Stimulated activated CD8-positive, alpha-beta memory T cell treated with anti-CD3 and anti-CD28 coated beads, Interleukin-2, amount 100 ng/mL, for 1 hour (primary cell): ENCODE measurements at places on chromosomes 12 and 14.
A peak's percentile ranks its signal among the peaks of the same experiment; 100 is the strongest.

DNA sequence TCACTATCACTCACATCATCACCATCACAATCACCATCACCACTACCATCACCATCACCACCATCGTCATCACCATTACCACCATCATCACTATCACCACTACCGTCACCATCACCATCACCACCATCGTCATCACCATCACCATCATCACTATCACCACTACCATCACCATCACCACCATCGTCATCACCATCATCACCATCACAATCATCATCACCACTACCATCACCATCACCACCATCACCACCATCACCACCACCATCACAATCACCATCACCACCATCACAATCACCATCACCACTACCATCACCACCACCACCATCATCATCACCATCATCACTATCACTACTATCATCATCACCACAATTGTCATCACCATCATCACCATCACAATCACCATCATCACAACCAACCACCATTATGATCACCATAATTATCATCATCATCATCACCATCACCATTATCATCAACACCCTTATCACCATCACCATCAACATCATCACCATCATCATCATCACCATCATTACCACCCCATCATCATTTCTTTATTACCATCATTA, 90.8 kb downstream of the DICER1 start:
- DNase-seq, result no peak

DNA sequence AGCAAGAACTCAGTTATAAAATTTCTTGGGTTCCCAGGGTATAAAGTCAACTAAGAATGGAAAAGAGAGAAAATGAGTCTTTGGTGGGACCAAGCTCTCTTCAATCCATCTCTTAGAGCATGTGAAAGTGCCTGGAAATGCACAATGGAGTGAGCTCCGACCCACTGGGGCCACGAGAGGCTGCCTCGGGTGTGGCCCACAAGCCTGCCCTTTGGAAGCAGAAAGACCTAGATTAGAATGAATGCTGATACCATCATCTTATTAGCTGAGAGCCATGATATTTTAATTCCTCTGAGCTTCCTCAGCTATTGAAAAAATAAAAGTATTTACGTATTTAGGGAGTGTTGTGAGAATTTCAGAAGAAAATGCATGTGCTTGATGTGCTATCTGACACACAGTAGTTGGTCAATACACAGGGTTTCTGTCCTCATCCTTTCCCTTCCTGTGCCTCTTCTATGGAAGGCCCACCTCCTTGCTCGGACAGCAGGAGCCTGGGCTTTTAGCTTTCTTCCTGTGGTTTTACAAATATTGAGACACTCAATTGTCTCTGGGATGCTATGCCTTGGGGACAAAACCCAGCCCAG, 42.5 kb downstream of the VDR start:
- no peak for DNase-seq

GRCh38 chr12:26113181-26113654, 11.6 kb downstream of the BHLHE41 start:
- DNase-seq, result no peak

GRCh38 chr14:61452452-61452851, 131.1 kb downstream of the PRKCH start:
- DNase-seq, result peak; percentile 27

DNA sequence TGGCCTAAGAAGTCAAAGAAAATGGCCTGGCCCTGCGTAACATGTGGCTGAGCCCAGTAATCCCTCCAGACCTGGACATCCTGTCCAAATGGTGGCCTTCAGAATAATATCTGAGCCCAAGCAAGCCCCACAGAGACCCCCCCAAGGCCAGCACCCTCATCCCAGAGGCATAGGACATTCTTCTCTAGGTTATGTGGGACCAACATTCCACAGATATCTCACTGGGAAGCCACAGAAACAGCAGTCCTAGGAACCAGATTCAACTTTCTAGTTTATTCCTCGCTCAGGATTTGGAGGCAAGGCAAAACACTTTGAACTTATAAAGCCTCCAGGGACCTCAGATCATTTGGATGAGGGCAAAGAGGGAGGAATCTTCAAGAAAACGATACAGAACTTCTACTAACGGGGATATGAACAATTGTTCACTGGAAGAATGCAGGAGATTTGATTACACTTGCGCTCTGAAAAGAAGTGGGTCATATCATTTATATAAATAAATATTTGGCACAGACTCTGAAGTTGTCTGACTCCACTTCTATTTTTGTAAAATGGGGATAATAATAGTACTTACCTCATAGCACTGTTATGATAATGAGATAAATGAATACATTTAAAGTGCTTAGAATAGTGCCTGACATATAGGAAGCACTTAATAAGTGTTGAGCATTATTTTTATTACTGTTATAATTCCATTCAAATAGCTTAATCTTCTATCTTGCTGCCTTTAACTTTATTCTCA, 171.5 kb downstream of the NUAK1 start:
- DNase-seq, result no peak

- no peak for DNase-seq
Observed at GRCh38 chr12:72282721-72283120, 10.6 kb downstream of the TRHDE start.

GRCh38 chr12:116157845-116158267, 119.6 kb downstream of the MED13L start:
- no peak for DNase-seq

- DNase-seq, result no peak
Observed at GRCh38 chr12:26251600-26251999, 56.2 kb downstream of the SSPN start.

DNA sequence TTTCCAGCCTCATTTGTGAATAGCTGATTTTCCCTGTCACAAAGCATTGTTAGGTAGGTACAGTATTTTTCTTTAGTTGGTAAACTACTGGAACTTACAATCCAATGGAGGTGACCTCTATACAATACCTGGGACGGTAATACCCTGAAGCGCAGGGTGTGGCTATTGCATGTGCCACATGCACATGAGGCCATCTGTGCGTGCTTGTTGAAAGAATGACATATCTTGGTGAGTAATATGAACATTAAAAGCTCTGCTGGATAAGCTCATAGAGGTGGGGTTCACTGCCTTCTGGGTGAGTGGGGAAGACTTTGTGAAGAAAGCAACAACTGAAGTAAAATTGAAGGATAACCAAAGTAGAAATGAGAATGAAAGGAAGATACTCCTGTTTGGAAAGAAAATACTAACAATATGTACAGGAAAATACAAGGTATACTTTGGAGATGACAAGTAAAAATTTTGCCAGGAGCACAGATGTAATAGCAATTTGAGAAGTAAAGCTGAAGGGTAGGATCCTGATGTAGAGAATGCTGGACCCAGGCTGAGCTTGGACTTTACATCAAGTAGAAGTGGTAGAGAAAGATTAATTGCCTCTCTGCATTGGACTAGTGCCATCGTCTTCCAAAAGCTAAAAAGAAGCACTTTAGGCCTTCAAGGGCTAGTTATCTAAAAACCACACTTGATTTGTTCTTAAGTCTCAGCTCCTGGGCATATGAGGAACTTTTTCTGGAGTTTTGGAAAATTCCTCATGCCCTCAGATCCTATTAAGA, 97.1 kb downstream of the SLC38A6 start:
- no peak for DNase-seq

GRCh38 chr14:24259282-24260025, 3.5 kb downstream of the TGM1 start:
- no peak for DNase-seq

DNA sequence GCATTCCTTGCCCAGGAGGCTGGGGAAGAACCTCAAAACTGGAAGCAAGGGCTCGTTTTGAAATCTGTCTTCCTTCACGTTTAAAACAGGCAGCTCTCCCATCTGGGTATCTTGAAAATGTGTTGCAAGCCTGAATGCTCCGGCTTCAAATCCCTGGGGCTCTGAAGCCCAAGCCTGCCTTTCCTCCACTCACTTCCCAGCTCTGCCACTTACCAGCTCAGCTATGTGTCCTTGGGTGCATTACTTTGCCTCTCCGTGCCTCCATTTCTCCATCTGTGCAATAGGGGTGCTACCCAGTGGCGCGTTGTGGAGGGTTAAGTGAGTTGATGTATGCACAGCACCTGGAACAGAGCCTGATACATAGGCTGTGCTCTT, 97.6 kb downstream of the GCH1 start:
- DNase-seq, result no peak

DNA sequence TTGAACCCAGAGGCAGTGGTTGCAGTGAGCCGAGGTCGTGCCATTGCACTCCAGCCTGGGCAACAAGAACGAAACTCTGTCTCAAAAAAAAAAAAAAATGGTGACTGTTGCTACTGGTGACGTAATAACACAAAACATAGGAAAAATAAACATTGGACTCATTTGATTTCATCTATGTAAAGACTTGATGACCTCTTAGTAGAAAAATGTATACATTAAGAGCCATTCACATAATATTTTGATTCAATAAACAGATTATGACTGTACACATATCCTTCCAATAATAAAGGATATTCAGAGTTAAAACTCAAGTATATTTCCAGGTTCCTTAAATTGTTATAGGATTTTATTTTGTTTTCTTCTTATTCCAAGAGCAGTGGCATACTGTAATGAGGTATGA, 65.7 kb upstream of the AEBP2 start:
- DNase-seq, result no peak

- DNase-seq, result no peak
Observed at GRCh38 chr12:117450209-117450608, 88.8 kb upstream of the NOS1 start.

- DNase-seq, result no peak
Observed at GRCh38 chr12:85392508-85392907, 112.5 kb downstream of the ALX1 start.

- DNase-seq, result no peak
Observed at GRCh38 chr12:80015660-80016059, 80.8 kb upstream of the PPP1R12A start.

GRCh38 chr12:57724936-57725740, 13.4 kb downstream of the AGAP2 start:
- DNase-seq, result no peak

DNA sequence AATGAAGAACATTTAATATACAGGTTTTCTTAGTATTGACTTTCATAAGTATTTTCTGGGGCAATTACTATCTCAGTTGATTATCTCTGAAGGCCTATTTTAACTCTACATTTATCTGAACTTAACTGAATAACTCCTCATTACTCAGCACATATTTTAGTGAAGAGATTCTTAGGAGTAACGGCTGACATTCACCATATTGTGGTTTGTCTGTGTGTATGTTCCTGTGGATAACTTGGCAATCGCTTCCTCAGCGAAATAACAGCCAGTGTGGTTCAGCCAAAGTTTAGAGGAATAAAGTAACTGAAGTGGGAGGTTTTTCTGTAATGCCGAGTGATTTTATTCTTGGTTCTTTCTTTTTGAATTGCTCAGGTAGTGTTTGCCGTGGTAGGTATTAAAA, 168.0 kb downstream of the RAD51B start:
- DNase-seq, result no peak

DNA sequence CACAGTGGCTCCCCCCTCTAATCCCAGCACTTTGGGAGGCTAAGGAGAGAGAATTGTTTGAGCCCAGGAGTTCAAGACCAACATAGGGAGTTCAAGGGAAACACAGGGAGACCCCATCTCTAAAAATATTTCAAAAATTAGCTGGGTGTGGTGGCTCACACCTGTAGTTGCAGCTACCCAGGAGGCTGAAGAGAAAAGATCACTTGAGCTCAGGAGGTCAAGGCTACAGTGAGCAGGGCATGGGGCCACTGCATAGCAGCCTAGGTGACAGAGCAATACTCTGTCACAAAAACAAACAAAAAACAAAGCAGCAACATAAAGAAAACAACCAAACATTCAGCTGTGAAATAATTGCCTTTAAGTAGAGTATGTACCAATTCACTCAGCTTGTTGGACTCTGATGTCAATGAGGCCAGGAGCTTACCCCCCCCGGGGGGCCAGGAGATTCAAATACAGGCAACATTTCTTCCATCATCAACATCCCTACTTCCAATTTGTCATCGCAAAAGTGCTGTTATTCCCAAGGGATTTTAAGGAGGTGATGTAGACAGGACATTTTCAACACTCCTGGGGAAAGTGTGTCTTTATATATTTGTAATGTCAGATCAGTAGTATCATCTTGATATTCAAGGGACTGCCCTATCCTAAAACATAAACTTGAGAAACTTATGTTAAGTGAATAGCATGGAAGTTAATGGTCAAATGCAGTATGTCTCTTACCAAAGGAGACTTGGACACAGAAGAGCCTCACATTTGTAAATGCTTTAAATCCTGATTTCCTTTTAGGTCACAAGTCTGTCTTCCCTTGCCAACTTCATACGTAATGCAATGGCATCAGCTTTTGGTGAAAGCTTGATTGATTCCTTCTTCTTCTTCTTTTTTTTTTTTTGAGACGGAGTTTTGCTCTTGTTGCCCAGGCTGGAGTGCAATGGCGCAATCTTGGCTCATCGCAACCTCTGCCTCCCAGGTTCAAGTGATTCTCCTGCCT, 40.6 kb upstream of the AEBP2 start:
- DNase-seq, result no peak

GRCh38 chr12:86186449-86186848, 69.7 kb downstream of the MGAT4C start:
- DNase-seq, result no peak

DNA sequence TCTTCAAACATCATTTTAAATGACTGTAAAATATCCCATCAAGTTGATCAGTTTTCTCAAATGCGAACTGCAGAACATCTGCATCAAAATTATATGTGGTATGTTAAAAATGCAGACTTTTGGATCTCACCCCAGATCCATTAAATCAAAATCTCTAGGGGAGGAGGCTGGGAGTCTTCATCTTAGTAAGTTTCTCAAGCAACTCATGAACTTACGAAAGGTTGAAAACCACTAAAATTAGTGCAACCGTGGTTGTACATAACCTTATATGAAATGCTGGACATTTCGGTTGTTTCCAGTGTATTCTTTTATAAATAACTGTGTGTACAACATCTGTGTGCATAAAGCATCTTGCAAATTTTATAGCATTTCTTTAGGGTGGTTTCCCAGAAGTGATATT, 39.2 kb downstream of the ZFP36L1 start:
- DNase-seq, result no peak

- DNase-seq, result no peak
Observed at GRCh38 chr14:101480747-101481530, 80.4 kb upstream of the DIO3 start.
